ENCODE measurements at places on chromosomes 12 and 14. TPM values are rescaled to one million over a fixed set of nuclear protein-coding genes. Genes with fewer than 3 reads are reported as not detected.

FGD6 gene
- 6.1 TPM for total RNA-seq

OR10AD1 gene
- total RNA-seq: not detected

CACNA2D4 gene
- 1.5 TPM for total RNA-seq

NUAK1 gene
- 3.2 TPM for total RNA-seq

TCL1B gene
- total RNA-seq: not detected

ARF3 gene
- 37.1 TPM for total RNA-seq

CPNE6 gene
- not detected for total RNA-seq

AKAP3 gene
- total RNA-seq: 2.6 TPM

SCN8A gene
- total RNA-seq: 23.3 TPM

TC2N gene
- total RNA-seq: 0.29 TPM

PTPRB gene
- 0.73 TPM for total RNA-seq

AQP5 gene
- total RNA-seq: not detected

PZP gene
- total RNA-seq: not detected

KRT73 gene
- total RNA-seq: not detected

PLBD1 gene
- total RNA-seq: 2.3 TPM

GLIPR1L1 gene
- not detected for total RNA-seq

GNB3 gene
- 1.7 TPM for total RNA-seq

P2RX2 gene
- not detected for total RNA-seq

CLEC6A gene
- not detected for total RNA-seq

PTGR2 gene
- 9.6 TPM for total RNA-seq

MAX gene
- 45.2 TPM for total RNA-seq

RIMBP2 gene
- total RNA-seq: not detected

BDKRB2 gene
- 67.2 TPM for total RNA-seq

TAS2R46 gene
- total RNA-seq: 6.3 TPM
